Cardiac muscle cell (in vitro differentiated cells and primary cell): ENCODE measurements at places on chromosomes 2 and 18.

DNA sequence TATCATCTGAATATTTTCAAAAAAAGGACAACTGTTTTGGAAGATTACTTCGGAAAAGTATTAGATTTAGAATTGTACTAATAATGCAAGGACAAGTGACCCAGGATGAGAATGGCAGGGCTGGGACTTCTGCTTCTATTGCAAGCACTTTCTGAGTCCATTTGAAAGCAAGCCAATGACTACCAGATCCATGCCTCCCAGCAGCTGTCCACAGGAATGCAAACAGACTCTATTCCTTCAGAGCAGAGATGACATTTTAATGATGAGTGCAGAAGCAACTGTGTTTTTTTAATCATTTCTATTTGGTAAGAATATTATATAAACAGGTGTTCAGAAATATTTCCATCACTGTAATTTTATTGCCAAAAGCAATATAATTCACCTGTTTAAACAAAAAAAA is 456.7 kb downstream of the SOX11 start:
- DNase-seq = no peak

- no peak for DNase-seq
These were observed 247.3 kb downstream of the PTGR3 start for GRCh38 chr18:74961596-74961995.

DNA sequence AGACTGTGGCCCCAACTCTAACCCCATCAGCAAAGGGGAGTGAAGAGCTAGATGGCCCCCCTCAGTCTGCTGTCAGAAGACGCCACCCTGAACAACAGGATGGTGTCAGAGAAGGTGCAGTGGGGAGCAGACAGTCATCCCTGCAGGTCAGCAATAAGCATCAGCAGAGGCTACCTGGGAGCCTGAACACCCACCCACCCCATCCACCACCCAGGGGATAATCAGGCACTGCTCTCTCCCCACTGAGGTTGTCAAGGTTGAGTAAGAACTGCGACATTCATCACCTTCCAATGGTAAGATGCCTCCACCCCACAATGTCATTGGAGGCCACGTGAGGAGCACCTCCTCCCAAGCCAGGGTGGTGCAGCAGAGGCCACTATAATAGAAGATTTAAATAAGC is 8.5 kb upstream of the ID2 start:
- no peak for DNase-seq

- peak; percentile 14 for DNase-seq
These were observed 277.2 kb downstream of the BCL2 start for GRCh38 chr18:63042351-63042750.

GRCh38 chr2:30287857-30288513 is 56.7 kb downstream of the LBH start:
- no peak for DNase-seq

- DNase-seq = peak; percentile 69
These were observed 14.2 kb downstream of the PMS1 start for GRCh38 chr2:189798312-189799029.

DNA sequence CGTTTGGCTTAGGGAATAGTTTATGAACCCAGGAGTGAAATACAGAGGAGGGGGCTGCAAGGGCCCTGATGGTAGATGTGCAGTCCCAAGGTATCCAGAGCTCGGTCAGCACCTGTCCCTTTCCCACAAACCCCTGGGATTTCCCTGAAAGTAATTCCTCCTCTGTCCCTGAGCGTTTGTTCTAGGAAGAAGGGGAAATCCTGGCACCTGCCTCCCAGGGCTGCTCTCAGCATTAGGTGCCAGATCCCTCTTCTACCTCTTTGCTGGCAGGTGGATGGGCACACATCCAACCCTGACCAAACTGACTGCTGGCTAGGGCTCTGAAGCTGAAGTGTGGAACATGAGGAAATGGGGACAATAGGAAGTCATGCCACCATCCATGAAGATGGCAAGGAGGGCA is 824.0 kb downstream of the SLC4A3 start:
- DNase-seq = no peak

- DNase-seq = no peak
These were observed 55.4 kb downstream of the CNTNAP5 start for GRCh38 chr2:124080281-124081153.

- DNase-seq = no peak
These were observed 8.4 kb upstream of the AGBL5 start for GRCh38 chr2:27042985-27043634.

DNA sequence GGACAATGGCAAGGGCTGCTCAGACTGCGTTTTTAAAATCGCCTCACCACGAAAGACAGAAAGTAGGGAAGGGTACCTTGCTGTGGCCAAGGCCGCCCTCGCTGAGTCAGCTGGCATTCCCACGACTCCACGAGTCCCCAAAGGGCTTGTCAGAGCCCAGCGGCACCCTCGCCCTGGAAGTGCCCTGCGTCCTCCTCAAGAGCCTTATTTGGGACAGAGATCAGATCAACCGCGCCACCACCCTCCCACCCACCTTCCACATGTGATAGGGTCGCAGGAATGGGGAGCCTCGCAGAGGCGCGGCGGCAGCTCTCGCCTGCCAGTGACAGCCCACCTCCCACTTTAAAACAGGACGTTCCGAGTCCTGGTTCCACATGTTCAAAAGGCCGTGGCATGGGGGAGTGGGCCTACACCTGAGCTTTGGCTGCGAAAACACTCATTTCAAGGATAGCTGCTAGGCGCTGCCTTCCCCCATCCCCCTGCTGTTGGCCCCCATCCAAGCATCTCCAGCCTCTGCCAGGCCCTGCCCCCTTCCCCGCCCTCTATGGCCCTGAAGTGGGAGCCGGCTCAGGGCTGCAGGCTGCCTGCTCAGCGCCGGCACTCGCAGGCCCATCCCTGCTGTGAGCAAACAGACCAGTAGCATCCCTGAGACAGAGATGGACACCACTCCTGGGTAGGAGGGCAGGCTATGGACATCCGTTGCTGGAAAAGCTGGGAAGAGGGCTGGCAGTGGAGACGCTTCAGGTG is 38.1 kb upstream of the ARHGEF4 start:
- peak; percentile 78 for DNase-seq

- DNase-seq = peak; percentile 77
These were observed 64.9 kb downstream of the CDH2 start for GRCh38 chr18:28112056-28112470.
